CD4-positive, alpha-beta T cell treated with Interleukin-10 for 1 hour (primary cell): ENCODE measurements at places on chromosomes 2 and 18.

DNA sequence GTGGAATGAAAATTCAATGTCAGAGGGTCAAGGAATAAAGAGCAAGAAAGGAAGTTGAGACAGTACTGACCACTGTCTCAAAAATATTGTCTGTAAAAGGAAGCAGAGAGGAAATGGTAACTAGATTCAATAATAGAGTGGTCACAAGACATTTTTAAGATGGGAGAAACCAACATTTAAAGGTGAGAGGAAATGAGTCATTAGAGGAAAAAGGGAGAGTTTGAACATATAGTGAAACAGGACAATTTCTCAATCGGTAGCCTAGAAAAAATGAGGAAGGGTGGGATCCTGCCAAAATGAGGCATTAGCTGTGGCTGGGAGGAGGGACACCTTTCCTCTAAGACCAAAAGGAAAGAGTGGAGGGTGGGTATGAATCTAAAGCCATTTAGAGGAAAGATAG is 288.5 kb downstream of the SP3 start:
- DNase-seq = no peak

GRCh38 chr2:184730288-184730687 is 132.0 kb downstream of the ZNF804A start:
- DNase-seq = no peak

- no peak for DNase-seq
Observed at GRCh38 chr2:625415-626333, 51.5 kb downstream of the TMEM18 start.

DNA sequence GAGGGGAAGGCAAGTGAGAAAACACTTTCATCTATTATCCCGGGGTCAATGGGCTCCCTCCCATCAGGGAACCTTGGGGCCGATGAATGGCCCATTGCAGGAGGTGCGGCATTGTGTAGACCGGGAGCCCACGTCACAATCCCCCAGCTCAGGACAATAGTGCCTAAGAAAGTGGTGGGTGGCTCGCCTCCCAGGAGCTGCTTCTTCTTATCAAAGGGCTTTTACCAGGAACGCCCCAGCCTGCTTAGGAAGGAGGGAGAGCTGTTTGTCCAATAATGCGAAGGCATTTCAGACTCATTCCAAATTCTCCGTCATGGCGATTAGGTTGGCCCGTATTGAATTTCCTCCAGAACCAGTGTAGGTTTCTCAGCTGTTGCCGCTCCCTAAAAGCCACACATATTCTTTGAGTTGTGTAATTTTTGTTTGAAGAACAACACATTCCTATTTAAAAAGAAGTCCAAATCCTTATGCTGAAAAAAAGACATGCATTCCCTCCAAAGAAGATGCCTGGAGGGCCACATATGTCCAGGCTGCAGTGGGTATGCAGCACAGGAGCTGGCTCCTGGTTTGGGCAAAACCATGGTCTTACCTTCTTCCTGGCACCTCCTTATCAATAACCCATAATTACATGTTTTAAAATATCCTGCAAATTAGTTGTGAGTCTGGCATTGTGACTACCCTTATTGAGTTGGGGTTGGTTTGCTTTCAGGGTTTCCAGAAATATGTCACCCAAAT is 264.7 kb downstream of the MYCN start:
- no peak for DNase-seq

DNA sequence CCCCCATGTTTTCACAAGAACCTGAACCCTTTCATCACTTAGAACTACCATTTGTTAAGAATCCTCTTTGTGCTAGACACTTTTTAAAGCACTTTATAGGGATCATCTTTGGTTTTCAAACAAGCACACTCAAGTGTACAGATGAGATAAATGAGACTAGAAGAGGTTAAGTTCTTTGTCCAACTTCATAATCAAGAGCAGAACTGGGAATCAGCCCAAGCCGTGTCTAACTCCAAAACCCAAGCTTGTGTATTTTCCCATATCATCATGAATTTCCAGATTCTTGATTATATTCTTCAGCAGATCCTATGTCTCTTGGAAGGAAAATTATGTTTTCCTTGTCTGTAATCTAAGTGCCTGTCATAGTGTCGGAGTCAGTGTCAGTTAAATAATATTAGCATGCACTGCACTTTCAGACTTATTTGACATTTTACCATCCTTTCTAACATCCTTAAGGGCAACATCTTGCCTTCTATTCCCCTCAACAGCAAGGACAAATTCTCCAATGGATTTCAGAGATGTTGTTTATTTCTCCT is 123.0 kb upstream of the SETBP1 start:
- DNase-seq = no peak

DNA sequence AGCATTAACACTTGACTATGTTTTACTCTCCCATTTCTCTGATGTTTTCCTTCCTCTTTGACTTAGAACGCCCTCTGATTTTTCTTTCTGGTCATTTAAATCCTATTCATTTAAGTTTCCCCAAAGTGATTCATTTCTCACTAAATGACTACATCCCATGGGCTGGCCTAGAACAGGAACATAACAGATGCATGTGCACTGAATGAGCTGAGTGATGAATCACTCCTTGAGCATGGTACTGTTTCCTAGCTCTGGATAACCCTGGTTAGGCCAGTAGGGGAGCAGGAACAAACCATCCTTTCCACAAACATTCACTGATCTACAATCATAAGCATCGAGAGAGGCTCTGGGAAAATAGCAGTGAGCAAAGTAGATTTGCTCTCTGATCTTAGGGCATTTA is 221.9 kb upstream of the SETBP1 start:
- DNase-seq = no peak

DNA sequence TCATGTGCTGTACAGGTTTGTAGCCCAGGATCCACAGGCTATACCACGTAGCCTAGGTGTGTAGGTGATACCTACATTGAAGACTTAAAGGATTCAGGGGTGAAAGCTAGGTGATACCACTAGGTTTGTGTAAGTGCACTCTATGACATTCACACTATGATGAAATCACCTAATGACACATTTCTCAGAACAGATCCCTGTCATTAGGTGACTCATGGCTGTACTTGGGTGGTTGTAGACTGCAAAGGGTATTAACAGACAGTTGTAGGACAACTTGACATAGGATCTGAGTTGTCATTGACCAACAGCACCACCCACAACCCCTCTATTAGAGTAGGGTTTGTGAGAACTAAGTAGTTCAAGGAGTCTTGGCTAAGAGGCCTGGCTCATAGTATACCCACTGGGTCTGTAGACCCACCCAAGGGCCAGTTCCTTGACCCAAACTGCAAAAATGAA is 27.7 kb upstream of the SMCHD1 start:
- no peak for DNase-seq

- DNase-seq = no peak
Observed at GRCh38 chr18:12960395-12960794, 12.6 kb downstream of the SEH1L start.

- DNase-seq = no peak
Observed at GRCh38 chr2:153770359-153770991, 101.2 kb upstream of the GALNT13 start.

DNA sequence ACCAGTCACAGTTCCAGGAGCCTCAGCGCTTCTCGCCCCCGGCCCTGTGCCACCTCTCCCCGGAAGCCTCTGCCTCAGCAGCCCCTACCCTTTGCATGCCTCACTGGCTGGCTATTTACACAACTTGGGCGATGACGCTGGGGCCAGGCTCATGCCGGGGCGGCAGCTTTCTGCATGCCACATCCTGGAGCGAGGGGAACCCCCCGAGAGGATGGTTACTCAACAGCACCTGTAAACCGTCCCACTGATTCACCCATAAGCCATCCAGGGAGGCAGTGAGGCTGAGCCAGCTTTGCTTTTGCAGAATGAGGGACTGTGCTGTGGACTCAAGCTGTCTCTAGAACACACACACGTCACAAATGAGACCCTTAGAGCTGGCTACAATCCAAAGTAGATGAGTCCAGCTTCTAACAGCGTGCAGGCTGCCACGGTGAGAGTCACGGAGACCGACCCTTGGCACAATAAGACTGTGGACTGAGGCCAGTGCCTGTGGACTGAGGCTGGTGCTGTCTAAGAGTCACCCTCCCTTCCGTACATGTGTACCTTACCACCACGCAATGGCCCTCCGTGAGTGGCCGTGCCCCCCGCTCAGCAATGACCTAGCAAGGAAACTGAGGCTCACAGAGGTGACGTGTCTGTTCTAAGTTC is 45.6 kb upstream of the ODC1 start:
- peak; percentile 88 for DNase-seq

DNA sequence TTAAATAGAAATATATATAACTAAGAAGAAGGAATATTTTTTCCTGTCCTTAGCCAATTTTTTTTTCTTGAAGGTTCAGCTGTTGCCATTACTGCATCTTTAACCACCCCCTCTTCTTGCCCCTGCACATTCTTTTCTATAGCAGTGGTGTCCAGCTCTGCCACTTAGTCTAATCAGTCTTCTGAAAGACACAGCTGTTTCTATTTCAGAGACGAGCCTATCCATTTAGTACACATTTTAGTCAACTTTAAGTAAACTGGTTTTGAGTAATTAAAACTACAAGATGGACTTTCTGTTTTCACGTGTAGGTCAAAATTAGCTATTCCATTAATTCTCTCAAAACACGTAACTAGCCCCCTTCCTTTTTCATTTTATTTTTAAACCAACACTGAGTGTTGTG is 21.0 kb downstream of the SPOPL start:
- no peak for DNase-seq

DNA sequence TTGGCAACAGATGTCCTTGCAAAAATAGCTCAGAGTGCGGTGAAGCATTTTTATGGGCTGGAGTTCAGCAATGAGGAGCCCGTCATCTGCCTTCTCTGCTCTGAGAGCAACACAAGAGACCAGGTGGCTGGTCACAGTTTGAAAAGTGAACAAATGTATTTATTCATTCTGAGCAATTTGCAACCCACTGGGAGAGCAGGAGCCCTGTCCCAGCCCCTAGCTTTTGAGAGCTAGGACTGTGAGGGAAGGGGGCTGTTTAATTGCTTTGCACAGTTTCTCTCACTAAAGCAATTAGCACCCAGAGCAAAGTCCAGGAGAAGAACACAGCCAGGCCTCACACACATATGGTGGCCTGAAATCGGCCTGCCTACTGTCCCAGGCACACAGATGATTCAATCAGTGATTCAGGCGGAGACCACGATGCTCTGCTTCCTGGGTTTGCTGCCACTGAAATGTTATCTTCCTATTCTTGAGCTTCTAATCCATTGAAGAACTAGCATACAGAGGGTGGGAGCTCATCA is 646.1 kb upstream of the ACVR2A start:
- DNase-seq = no peak

DNA sequence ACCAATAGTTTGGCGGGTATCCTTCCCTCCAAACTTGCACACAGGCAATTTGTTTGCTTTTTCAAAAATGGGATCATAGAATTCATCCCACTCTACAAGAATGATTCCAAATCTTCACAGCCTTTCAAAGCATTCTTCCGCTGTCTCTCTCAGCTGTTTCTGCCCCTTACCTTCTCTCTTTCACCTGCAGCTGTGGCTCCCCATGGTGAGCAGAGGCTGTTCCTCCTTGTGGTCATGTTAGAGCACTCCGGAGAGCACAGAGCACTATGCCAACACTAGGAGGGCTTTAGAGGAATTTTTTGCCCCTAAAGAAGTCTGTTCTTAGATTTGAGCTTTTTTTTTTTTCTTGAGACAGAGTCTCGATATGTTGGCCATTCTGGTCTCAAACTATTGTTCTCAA is 30.4 kb downstream of the MTHFD2 start:
- DNase-seq = no peak

DNA sequence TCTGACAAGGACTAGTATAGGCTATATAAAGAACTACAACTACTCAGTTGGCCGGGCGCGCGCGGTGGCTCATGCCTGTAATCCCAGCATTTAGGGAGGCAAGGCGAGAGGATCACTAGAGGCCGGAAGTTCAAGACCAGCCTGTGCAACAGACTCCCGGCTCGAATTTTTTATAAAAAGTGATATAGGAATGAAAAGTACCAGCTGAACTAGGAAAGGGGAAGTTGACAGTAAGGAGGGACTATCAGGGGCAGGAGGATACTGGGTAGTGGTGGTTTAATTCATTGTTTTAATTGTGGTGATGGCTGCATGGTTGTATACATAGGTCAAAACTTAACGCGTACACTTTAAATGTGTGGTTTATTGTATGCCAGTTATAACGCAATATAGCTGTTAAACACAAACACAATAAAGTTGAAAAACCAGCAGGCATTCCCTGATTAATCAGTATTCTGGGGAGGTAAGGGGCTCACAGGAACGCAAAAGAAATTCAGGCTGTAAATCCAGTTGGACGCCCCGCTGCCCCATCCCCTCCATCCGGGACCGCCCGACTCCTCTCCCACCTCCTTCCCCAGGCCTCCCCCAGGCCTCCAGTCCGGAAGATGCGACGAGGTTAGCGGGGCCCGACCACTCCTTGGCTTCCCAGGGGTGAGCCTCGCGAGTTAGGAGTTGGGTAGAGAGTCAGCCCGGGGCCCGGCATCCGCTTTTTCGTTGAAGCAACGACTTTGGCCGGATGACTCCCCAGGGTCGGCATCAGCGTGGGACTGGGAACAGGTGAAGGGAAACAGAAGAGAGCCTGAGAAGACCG is 746 bp upstream of the POLR1B start:
- peak; percentile 9 for DNase-seq

GRCh38 chr2:231519975-231520555 is 10.2 kb downstream of the NMUR1 start:
- no peak for DNase-seq

DNA sequence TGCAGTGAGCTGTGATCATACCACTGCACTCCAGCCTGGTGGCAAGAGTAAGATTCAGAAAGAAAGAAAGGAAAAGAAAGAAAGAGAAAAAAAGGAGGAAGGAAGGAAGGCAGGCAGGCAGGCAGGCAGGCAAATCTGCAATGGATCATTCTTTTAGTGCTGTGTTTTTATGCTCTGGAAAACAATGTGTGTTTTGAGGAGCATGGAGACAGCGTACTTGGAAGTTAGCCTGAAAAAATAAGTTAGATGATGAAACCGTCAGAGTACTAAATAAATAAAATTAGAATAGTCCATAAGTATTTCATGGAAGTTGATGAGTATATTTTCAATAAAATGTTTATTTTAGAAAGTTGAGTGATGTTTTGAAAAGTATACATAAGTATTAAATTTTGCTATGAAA is 366.4 kb upstream of the CDH20 start:
- no peak for DNase-seq

- no peak for DNase-seq
Observed at GRCh38 chr2:95043300-95044093, 18.0 kb downstream of the MAL start.

GRCh38 chr2:40511661-40512213 is 59.8 kb upstream of the SLC8A1 start:
- no peak for DNase-seq
